Breast epithelium (tissue), 4 donors: ENCODE measurements at places on chromosomes 6 and 20.

DNA sequence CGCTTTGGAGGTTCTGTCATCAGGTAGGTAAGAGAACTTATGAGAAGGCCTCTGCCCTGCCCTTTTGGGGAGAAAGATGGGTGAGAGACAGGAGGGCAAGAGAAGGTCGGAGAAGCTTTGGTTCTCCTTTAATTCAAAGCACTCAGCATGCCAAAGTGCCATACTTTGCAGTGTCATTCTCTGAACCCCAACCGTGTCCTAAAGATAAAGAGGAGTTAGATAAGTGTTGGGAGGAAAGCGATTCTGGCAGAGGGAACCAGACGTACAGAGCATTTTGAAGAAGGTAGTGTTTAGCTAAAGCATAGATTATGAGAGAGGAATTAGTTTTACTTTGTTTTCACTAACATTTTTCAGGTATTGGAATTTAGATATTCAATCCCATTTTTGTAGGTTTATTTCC is 40.3 kb downstream of the NKAIN2 start:
- H3K4me1 ChIP-seq = no peaks in the 10 kb centered on the region
- H3K4me3 ChIP-seq = no peak overlapping the region
- DNase-seq = no peak
- no peaks in the 10 kb centered on the region for H3K27me3 ChIP-seq
- no peak overlapping the region for H3K27ac ChIP-seq

- H3K4me1 ChIP-seq = no peaks in the 10 kb centered on the region
- H3K36me3 ChIP-seq = no peaks in the 10 kb centered on the region
- H3K4me3 ChIP-seq = no peak overlapping the region
Measured at GRCh38 chr20:3927486-3928291, 38.5 kb downstream of the PANK2 start.

DNA sequence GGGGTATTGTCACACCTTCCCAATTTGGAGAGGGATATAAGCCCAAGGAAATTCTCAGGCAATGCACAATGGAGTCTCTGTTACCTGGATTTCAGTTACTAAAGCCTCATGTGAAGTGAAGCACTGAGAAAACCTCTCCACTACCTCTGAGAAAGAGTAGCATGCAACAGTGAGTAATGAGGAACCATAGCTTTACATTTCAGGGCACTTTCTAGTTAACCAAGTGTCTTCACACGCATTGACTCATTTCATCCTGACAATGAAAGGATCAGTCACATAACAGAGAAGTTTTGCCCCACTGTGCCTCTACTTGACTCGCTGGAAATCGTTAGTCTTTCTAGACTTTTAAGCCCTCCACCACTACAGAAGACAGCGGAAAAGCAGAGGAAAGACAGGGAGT is 86.2 kb upstream of the ARID1B start:
- DNase-seq = no peak
- H3K4me3 ChIP-seq = no peak overlapping the region
- H3K27me3 ChIP-seq = no peaks in the 10 kb centered on the region

- peaks cover 6% of the 10 kb centered on the region for H3K4me1 ChIP-seq
- no peaks in the 10 kb centered on the region for H3K36me3 ChIP-seq
Measured at GRCh38 chr6:158047127-158047518, 65.5 kb downstream of the SYNJ2 start.
